ENCODE measurements at places on chromosomes 1 and 21.

DNA sequence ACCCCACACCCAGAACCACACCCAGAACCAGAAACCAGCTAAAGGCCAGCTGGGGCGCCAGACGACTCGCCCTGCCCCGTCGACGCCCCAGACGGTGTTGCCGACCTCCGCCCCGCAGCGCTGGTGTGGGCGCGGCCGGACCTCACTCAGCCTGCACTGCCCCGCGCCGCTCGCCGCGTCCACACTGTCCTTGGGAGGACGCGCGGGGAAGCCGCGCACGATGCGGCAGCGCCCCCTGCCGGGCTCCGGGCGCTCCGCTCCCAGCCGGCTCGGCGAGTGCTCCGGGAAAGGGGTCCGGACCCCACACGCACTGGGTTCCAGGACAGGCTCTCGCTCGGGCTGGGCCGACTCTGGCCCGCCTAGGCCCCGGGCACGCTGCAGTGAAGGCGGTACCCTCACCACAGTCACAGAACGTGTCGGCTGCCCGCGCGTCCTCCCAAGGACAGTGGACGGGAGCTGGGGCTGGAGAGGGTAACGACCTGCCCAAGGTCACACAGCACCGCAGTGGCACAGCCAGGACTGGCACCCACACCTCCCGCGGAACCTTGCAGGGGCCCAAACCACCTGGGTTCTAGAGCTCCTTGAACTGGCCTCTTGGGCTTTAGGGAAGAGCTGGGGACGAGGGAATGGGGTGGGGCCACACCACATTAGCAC, 90.2 kb downstream of the DMRTA2 start:
- DNase-seq = peak; percentile 41

DNA sequence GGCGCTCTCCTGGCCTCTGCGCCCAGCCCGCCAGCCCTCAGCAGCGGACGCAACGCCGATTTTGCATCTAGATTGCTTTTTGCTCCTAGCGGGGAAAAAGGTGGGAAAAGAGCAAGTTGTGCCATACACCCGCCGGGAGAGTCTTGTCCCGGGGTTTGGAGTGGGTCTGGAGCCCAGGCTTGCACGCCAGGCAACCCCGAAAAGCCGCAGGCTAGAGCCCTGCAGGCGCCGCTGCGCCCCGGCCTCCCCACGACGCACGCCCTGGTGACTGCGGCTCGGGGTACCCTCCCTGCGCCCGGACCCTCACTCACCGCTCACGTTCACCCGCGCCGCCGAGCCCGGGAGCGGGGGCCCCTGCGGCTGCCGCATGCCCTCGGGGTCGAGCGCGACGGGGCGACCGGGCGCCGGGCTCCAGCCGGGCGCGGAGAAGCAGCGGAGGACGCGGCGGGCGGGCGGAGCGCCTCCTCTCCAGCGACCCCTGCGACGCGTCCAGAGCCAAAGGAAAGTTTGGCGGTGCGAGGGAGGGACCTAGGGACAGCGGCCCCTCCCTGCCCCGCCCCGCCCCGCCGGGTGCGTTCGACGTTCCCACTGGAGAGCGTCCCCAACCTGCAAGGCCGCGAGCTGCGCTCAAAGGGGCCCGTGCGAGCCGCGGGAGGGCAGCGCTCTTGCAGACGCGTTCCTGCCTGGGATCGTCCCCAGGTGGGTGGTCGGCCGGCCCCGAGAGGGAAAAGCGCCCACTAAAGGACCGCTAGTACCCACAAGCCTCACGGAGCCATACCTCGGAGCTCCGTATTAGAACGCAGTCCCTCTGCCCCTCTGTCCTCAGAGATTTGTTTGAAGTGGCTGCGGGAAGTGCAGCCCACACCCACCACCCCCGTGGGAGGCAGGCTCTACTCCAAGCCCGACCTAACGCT, at the start of gene LPAR3:
Gene LPAR3, minus strand, starts transcription at position 502 of the 914 bp plus-strand sequence. CDS start 27,086 bp downstream, outside the sequence.
- DNase-seq = peak; percentile 26

DNA sequence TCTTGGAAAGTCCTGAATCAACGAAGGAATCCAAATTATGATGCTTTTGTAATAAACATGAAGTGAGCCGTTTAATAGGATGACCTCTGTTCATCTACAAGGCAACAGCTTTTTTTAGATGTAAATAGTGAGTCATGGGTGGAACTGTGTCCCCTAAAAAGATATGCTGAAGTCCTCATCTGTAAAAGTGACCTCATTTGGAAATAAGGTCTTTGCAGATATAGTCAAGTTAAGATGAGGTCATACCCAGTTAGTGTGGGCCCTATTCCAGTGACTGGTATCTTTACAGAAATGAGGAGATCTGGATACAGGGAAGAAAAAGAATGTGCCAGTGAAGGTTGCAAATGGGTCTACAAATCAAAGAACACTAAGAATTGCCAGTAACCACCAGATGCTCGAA, 1287.3 kb upstream of the ADGRL4 start:
- DNase-seq = no peak

- DNase-seq = no peak
Observed at GRCh38 chr21:36425286-36425685, 40.1 kb downstream of the CHAF1B start.

DNA sequence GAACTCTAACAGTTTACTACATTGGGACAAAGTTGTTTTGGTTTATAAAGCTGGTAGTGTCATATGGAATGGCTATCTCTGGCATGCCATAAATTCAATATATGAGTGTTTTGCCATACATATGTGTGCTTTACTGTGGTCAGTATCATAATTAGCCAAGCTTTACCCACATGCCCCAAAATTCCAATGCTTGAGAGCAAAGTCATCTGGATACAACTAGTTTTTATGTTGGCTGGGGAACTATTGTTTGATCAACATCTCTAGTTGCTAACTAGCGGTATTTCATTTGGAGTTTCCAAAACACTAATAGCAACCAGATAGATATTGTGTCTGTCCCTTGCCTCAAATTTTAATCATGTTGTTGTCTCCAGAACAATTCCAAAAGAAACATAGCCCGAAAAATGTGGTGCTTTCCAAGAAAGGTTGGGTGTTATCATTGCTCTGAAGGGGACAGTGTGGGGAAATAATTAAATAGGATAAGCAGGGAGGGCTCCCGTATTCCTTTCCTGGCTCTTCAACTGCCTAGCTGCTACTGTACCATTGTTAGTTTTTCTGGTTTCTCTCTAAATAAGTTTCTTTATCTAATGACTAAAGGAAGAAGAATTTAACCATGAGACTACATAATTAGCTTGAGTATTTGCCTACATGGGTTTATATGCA, 136.1 kb downstream of the TGFB2 start:
- no peak for DNase-seq

- DNase-seq = no peak
Observed at GRCh38 chr1:36400825-36401601, 3.3 kb upstream of the LSM10 start.

DNA sequence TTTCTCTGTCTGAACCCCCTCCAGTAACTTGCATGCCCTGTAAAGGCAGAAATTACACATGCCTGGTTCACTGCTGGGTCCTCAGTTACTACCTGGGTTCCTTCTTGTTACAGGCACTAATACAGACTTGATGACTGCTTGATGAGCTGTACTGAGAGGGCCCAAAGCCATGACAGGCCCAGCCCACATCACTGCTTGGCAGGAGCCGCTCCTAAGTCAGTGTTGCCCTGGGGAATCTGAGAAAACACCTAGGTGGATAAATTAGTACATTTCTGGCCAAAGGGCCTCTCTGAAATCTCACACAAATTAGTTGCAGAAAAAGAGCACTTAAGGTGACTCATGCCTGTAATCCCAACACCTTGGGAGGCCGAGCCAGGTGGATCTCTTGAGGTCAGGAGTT, 37.8 kb upstream of the IRF2BP2 start:
- no peak for DNase-seq

DNA sequence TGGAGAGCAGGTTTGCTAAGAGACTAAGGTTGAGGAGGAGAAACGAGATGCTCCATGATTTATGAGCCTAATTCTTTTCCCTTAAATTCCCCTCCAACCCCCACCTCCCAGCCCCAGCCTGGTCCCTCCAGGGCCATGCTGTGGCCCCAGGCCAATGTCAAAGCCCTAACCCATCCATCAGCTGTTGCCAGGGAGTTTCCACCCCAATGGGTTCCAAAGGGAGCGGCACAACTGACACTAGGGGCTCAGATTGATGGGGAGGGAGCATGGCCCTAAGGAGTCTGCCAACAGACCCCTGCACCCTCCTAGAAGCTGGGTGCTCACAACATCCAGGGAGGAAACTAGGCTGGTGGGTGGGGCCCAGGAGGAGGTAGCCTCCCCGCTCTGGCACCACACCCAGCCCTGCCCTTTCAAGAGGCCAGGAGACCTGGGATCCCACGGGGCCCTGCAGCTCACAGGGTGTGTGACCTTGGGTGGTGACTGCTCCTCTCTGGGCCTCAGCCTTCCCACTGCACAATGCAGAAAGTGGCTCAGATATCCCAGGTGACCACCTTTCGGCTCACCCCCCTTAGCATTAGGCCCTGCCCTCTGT, 12.9 kb downstream of the AHDC1 start:
- no peak for DNase-seq

DNA sequence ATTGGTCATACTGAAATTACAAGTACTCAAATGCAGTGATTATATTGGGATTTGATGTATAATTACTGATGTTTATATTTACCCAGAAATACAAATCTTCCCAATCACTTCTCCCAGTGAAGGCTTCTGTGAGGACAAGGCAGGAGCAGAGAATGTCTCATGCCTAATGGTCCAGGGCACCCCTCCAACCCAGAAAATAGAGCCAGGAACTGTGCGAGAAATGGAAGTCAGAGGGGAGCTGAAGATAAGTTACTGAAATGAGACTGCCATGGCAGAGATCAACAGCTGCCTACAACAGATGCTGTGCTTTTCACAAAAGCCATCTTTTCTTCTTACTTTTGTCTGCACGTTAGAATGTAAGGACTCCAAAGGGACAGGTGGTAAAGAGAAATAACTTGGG, 171.2 kb downstream of the TTLL7 start:
- DNase-seq = no peak

DNA sequence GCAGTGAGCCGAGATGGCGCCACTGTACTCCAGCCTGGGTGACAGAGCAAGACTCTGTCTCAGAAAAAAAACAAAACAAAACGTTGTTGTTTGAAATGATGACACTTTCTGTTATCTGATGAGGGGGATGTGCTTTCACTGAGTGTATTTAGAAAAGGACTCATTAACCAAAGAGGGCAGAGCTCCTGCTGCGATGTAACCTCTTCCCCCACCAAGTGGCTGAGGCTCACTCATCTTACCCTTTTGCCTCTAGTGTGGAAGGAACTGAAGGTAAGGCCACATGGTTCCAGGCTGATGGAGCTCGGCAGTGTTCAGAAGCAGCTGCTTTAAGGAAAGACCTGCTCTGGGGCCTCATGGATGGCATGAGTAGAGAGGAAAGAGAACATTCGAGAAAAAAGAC, 105.7 kb upstream of the RUNX1 start:
- no peak for DNase-seq

DNA sequence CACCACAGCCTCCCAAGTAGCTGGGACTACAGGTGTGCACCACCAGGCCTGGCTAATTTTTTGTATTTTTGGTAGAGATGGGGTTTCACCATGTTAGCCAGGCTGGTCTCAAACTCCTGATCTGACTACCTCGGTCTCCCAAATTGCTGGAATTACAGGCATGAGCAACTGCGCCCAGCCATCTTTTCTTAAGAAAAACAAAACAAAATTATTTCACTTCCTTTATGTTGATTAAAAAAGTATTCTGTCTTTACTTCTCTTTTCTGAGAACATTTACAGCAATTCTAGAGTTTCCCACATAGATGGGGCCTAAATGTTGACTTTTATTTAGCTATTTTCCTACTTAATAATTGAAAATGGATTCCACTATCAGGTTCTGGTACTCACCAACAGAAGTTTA, 17.3 kb upstream of the TMEM183A start:
- DNase-seq = no peak

DNA sequence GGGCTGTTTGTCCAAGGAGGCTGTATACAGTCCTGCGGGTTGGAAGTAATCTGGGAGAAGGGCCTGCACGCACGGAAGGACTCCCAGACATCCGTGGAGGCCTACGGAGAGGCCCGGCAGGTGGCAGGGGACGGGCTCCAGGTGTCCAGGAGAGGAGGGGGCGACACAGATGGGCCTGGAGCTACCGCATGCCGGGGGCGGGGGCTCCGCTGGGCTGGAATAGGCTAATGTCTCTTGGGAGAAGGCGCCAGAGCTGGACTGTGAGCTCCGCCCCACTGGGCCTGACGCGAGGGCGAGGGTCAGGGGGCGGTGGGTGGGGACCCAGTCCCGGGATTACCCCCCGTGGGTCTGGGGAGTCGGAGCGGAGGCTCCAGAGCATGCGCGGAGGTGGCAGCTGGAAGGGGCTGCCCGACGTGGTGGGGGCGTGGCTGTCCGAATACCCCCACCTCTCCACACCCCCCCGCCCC, 659 bp downstream of the AGO1 start:
- DNase-seq = peak; percentile 29

DNA sequence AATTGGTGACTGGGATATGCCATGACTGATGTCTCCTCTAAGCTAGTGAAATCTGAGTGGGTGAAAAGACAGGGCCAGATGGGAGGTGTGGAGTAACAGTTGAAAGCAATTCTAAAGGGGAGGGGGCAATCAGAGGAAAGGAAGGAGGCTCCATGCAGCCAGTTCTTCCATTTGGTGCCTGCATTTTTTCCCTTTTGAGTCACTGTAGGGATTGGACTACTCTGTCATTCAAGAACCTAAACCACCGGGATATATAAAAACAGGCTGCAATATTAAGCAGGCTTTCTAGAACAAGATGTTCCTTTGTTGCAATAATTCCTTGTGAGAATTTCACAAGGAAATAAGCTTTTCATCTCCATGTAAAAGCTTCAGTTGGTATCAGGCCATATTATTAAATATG, 18.3 kb downstream of the CLIC6 start:
- DNase-seq = no peak

- DNase-seq = no peak
Observed at GRCh38 chr1:42684139-42684538, 1.9 kb downstream of the YBX1 start.

GRCh38 chr1:208187499-208188041, 56.6 kb downstream of the PLXNA2 start:
- DNase-seq = no peak

DNA sequence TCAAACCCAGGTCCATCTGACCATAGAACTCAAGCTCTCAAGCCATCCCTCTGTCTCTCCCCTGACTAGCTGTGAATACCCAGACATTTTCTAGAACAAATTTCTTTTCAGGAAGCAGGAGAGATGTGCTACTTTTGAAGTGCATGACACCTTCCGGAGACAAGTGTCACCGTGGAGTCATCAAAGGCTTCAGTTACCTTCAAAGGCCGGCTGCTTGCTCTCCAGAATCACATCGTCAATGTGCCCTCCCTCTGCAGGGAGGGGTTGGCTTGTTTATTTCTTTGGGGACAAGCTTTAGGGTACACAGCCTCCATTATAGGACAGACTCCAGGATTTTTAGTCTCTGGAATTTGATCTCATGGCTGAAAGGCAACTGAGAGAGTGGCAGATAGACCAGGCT, 37.7 kb upstream of the IGSF21 start:
- no peak for DNase-seq

- DNase-seq = no peak
Observed at GRCh38 chr1:29676496-29676895, 440.2 kb downstream of the PTPRU start.

Measured in stimulated activated CD4-positive, alpha-beta T cell treated with anti-CD3 and anti-CD28 coated beads, TNF-alpha, amount 100 ng/mL, for 24 hours (primary cell).